Activated T-cell treated with anti-CD3 and anti-CD28 coated beads, Interleukin-2, amount 50 U/mL, for 1 hour (primary cell): ENCODE measurements at places on chromosomes 5 and 9.

DNA sequence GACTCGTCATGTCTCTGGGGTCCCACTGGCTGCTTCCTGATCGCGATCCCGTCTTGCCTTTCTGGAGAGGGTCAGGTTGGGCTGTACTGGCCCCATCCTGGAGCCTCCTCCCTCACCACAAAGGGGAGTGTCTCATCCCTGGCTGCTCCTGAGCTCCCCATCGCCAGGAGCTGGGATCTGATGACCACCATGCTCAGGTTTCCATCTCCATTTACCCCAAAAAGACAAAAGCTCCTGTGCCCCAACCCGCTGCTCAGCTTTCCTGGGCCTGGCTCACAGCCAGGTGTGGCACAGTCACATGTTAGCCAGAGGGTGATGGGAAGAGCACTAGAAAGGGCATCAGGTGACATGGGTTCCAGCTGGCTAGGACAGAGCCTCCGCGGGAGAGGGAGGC, 47.3 kb upstream of the CDKN2AIPNL start:
- DNase-seq = no peak

GRCh38 chr5:40904205-40904993, 4.9 kb upstream of the C7 start:
- no peak for DNase-seq

GRCh38 chr9:116202219-116202912, 48.8 kb downstream of the PAPPA start:
- DNase-seq = no peak

GRCh38 chr5:150778517-150779396, at the start of gene SMIM3:
Gene SMIM3, plus strand, starts transcription at chr5:150778757. Its CDS starts 16,684 bp downstream, at chr5:150795441.
- DNase-seq = peak; percentile 74

DNA sequence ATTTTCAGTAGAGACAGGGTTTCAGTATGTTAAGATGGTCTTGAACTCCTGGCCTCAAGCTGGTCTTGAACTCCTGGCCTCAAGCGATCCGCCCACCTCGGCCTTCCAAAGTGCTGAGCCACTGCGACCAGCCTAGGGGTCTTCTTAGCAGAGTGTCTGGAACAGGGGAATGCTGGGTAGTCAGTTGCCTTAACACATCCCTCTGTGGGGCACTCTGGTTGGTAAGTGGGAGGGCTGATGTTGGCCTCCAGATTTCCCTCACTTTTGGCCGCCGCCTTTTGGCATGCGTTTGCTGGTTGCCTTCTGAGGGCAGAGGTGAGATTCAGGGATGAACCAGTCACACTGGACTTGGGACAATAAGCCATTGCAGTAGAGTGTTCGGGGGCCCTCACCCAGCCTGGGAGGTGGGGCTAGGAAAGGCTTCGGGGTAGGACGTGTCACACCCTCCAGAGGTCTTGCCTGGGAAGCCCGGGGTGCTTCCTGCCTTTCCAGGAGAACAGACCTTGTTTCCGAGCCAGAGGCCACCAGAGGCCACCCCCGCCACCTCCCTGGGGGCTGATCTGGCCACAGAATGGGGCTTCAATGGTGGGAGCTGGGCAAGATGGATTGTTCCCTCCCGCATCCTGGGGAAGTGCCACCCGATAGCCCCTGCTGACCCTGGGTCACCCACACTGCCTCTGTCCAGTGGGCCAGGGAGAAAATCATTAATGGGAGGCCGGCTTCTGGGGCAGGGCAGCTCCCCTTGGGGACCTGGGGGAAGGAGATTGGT, 13.3 kb downstream of the FGF18 start:
- no peak for DNase-seq

- DNase-seq = no peak
Measured at GRCh38 chr5:83724935-83725334, 4.3 kb upstream of the HAPLN1 start.

DNA sequence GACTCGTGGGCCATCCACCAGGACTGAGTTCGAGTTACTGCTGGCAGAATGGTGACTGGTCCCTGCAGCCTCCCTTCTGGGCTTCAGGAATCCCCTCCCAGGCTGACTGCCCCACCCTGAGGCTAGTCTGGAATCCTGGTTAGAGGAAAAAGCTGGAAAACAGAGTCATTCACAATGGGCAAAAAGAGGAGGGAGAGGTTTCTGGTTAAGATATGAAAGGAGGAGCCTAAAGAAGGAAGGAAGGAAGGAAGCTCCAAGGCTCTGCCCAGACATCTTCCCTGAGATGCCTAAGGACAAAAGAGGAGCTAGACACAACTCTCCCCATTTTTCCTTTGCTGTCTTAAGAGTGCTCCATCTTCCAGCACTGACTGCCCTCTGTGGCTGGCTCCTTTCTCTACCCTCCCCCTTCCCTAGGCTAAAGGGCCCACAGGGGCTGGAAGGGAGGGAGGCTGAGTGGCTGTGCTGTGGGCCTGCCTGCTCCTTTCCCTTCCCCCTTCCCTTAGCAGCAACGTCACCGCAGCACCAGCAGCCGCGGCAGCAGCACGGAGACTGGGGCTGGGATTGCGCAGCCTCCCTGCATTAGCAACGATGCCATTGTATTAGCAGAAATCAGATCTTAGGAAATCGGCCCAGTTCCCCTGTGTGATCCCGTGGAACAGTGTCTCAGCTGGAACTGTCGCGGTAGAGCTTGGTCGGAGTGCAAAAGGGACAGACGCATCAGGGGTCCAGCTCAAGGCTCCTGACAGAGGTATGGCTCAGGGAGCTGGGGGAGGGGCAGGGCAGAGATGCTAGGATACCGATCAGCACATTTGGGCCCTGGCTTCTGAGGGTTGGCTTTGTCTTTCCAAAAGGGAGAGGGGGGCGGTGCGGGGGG, 48.7 kb downstream of the RUSC2 start:
- no peak for DNase-seq

- no peak for DNase-seq
Measured at GRCh38 chr9:133997584-133997983, 5.5 kb upstream of the VAV2 start.

DNA sequence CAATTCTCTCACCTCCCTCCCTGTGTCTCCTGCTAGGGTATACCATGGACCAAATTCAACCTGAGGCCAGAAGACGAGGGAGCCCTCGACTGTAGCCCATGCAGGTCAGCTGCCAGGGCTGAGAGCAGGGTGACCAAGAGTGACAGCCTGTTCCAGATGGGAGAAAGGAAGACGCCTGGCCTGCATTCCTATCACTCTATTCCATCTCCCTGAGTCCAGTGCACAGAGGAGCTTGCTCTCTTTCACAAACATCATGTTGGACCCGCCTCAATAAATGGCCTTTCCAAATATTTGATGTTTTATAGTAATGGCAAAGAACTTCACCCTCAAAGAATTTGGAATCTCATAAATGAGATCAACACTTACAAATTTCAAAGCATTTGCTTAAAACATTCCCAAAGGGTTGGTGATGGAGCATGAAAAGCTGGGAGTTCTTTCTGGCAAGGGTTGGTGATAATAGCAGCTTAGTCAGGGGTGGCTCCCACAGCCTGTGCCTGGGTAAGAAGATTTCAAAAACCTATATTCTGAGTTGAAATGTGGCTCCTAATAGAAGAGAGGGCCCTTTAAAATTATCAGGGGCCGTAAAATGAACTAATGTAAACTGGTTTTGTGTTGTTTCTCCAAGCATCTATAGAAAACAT, 393.1 kb downstream of the EFNA5 start:
- DNase-seq = no peak

DNA sequence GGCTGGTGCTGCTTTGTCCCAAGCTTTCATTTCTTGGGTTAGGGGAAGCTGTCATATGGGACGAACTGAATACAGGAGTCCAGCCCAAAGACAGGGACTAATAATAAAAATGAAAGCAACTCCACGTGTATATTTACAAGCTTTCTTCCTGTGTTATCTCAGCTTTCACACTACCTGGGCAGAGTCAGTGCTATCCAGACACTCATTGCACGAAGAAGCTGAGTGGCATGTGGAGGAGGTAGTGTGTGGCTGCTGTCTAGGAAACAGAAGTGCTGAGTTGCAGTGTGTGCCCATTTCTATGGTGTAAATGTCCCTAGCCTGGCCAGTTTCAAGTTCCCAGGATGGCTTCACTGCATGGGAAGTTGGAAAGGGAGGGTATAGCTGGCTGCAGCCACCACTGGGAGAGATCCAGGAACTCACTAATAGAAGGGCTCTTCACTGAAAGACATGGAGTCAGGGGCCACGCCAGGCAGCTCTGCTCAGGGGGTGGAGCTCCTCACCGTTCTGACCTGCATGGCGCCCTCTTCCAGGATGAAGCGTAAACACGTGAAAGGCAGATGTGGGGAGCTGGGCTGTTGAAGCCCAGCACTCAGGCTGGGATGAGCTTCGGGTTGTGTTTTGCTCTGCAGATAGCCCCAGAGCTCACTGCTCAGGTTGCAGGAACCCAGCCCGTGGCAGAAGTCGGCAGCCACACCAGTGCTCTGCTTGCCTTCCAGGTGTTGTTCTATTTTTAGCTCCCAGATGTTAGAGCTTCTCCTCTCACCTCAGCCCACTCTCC, 116.9 kb downstream of the IRX2 start:
- no peak for DNase-seq

- DNase-seq = no peak
Measured at GRCh38 chr5:111840036-111840674, 83.2 kb upstream of the NREP start.

- DNase-seq = no peak
Measured at GRCh38 chr9:9623506-9623905, 989.3 kb downstream of the PTPRD start.

- DNase-seq = no peak
Measured at GRCh38 chr9:71858102-71858798, 52.7 kb downstream of the ABHD17B start.

- no peak for DNase-seq
Measured at GRCh38 chr5:61754792-61755191, 422.7 kb downstream of the ZSWIM6 start.

GRCh38 chr5:14064841-14065240, 78.3 kb upstream of the TRIO start:
- no peak for DNase-seq

DNA sequence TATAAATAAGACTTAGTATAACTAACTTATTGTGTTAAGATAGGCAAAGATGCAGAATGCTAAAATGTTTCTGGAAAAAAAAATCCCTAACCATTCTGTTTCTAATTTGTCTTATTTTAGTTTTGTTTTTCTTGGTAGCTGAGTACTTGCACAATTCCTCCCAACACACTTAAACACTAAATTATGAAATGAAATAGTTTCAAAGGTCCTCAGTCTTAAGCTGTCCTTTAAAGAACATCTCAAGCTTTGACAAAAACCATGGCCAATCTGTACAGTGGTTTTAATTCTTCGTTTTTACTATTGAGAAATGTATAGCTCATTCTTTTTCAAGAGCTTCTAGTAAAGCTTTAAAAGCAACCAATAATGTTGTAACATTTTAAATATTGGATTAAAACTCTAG, 171.5 kb downstream of the EDIL3 start:
- DNase-seq = no peak

DNA sequence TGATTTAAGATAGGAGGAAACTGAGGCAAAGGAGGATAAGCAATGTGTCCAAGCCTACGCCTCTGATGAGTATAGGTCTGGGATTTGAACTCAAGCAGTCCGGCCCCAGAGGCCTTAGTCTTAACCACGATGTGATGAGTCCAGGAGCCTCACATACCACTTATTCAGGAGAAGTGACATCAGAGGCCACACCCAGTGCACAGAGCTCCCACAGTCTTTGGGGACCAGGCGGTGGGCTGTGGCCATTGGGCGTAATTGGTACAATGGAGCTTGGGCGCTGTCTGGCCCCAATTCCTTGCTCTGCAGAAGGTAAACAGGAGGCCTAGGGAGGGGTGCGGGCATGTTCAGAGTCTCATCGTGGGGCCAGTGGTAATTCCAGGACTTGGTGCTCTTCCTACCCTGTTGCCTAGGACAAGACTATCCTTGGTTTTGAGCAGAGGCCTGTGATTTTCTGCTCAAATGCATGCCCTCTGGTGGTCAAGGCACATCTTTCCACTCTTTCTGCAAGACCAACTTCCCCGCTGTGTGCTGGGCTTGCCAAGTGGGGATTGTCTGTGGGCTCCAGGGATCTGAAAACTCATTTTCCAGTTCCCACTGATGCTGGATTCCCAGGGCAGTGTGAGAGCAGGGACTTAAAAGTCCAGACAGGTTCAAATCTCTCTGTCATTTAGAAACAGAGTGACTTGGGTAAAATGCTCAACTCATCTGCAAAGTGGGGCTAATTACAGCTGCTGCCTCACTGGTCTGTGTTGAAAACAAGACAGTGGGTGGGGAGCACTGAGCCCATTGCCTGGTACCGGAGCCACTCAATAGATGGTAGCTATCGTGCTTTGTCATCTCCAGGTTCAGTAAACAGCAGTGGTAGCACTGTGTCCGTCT, 15.8 kb downstream of the NDST1 start:
- no peak for DNase-seq
